ENCODE measurements at places on chromosomes 4 and X. TPM values are rescaled to one million over a fixed set of nuclear protein-coding genes. Genes with fewer than 3 reads are reported as not detected.
A peak's percentile ranks its signal among the peaks of the same experiment; 100 is the strongest.

SSX3 gene
- not detected for polyA plus RNA-seq

ARMCX2 gene
- 62.0 TPM for polyA plus RNA-seq

KLHL13 gene
- polyA plus RNA-seq: 3.9 TPM

ERCC6L gene
- not detected for polyA plus RNA-seq

HGFAC gene
- polyA plus RNA-seq: 0.64 TPM

ZFP42 gene
- not detected for polyA plus RNA-seq

DNA sequence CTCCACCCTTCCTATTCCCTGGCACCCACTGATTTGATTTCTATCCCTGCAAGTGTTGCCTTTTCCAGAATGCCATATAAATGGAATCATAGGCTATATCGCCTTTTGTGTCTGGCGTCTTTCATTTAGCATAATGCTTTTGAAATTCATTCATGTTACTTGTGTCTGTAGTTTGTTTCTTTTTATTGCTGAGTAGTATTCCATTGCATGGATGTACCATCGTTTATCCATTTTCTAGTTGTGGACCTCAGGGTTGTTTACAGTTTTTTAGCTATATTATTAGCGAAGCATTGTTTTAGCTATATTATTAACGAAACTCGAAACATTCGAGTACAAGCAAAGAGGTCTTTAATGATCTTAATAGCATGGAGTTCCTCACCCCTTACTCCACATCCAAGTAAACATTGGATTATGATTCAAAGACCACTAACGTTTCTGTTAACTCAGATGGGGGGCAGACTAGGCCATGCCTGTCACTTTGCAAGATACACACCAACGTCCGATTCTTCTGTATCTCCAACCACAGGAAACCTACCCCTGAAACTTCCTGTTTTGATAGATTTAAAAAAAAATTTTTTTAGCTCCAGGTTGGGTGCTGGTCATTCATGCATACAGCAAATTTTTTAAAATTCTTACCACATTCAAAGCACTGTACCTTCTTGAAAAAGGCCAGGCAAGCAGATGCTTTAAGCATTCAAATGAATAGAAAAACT lies 1.1 kb downstream of the DCK start:
- DNase-seq: no peak
- H3K4me3 ChIP-seq: no peak overlapping the region
- peaks cover 43% of the 10 kb centered on the region for H3K4me1 ChIP-seq
- H3K27ac ChIP-seq: no peak overlapping the region
- H3K27me3 ChIP-seq: no peaks in the 10 kb centered on the region
- no peaks in the 10 kb centered on the region for H3K36me3 ChIP-seq

DNA sequence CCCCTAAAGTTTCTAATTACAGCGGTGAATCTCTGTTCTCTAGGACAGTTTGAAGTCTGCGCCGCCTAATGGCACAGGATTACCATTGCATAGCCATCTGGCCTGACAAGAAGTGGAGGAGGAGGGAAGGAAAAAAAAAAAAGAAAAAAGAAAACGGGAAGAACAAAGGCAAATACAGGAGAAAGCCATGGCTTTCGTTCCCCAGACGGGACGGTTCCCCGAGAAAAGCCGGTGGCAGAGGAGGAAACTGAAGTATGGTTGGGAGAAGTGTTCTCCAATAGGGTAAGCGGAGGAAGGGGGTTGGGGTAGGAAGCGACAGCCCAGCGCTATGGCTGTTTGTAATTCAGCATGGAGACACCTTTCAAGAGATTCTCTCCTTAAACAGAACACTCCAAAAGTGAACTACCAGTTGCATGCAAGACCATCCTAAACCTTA lies 80.8 kb downstream of the HMGN5 start:
- peaks cover 11% of the 10 kb centered on the region for H3K27me3 ChIP-seq
- H3K4me1 ChIP-seq: peaks cover 8% of the 10 kb centered on the region
- H3K4me3 ChIP-seq: no peak overlapping the region
- no peaks in the 10 kb centered on the region for H3K36me3 ChIP-seq
- DNase-seq: peak; percentile 46
- H3K27ac ChIP-seq: no peak overlapping the region

- no peak overlapping the region for H3K27ac ChIP-seq
- no peak for DNase-seq
- H3K27me3 ChIP-seq: no peaks in the 10 kb centered on the region
These were observed 641.1 kb upstream of the ATOH1 start for GRCh38 chr4:93187466-93187865.

- no peak overlapping the region for H3K27ac ChIP-seq
- H3K4me3 ChIP-seq: no peak overlapping the region
- peaks cover 5% of the 10 kb centered on the region for H3K27me3 ChIP-seq
These were observed 9.0 kb upstream of the MAGEA8 start for GRCh38 chrX:149871940-149872339.

- no peak for DNase-seq
- no peak overlapping the region for H3K27ac ChIP-seq
- no peaks in the 10 kb centered on the region for H3K27me3 ChIP-seq
- no peaks in the 10 kb centered on the region for H3K4me1 ChIP-seq
- no peak overlapping the region for H3K4me3 ChIP-seq
These were observed 298.6 kb downstream of the DHX15 start for GRCh38 chr4:24285759-24286158.

- no peak for DNase-seq
- H3K4me1 ChIP-seq: peaks cover 8% of the 10 kb centered on the region
- H3K36me3 ChIP-seq: no peaks in the 10 kb centered on the region
- no peak overlapping the region for H3K4me3 ChIP-seq
- no peaks in the 10 kb centered on the region for H3K27me3 ChIP-seq
These were observed 169.8 kb downstream of the SCFD2 start for GRCh38 chr4:53195815-53196661.

DNA sequence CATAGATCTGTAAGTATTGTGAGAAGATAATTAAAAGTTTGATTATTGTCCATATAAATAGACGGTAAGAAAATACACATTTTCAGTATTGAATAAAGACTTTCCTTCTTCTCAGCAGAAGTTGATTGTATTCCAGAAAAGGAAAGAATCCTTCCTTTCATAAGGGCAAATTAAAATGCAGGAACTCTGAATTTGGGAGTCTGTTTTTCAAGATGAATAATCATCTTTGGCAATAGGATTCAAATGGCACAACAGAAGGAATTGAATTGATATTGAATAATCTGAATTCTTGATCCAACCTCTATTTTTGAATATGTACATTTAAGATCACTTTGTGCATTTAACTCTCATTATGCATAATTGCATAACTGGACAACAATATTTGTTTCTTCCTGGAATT lies 149.3 kb downstream of the DMD start:
- H3K4me1 ChIP-seq: no peaks in the 10 kb centered on the region
- no peak for DNase-seq
- no peaks in the 10 kb centered on the region for H3K36me3 ChIP-seq
- H3K4me3 ChIP-seq: no peak overlapping the region

DNA sequence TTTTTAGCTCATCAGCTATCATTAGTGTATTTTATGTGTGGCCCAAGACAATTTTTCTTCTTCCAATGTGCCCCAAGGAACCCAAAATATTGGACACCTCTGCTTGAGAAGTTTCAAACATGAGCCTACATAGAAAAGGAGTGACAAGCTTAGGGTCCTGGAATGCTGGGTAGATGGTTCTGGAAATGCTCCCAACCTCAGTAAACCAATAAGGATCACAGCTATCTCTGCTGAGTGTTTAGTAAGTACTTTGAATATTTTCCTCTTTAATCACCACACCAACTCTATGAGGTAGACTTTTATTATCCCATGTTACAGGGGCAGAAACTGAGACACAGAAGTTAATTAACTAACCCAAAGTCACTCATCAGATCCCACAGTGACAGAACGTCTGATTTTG lies 164.9 kb upstream of the KLF3 start:
- H3K4me3 ChIP-seq: no peak overlapping the region
- H3K27ac ChIP-seq: no peak overlapping the region
- DNase-seq: no peak

- H3K36me3 ChIP-seq: no peaks in the 10 kb centered on the region
- H3K4me1 ChIP-seq: no peaks in the 10 kb centered on the region
- H3K27ac ChIP-seq: no peak overlapping the region
- H3K4me3 ChIP-seq: no peak overlapping the region
- DNase-seq: no peak
These were observed 12.2 kb downstream of the SPOCK3 start for GRCh38 chr4:167222099-167222498.

GRCh38 chrX:114582264-114582632 lies 1.6 kb upstream of the HTR2C start:
- no peak overlapping the region for H3K4me3 ChIP-seq
- H3K36me3 ChIP-seq: no peaks in the 10 kb centered on the region

DNA sequence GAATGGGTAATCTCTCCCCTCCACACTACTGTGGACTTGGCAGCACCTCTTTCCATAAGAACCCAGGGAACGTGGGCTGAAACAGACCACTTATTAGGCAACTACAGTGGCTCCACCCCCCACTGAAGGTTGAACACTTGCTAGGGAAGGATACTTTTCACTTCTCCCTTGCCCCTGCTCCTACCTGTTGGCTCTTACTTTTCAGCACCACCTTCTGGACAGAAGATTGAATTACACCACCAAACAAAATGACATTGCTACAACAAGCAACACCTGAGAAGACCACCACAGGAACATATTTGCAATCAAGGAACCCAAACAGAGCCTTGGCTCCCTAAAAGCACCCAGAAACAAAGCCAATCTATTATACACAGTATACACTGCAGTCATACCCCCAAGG lies 132.1 kb upstream of the CXCL13 start:
- H3K36me3 ChIP-seq: no peaks in the 10 kb centered on the region
- no peak overlapping the region for H3K27ac ChIP-seq
- no peaks in the 10 kb centered on the region for H3K27me3 ChIP-seq
- H3K4me1 ChIP-seq: no peaks in the 10 kb centered on the region
- no peak overlapping the region for H3K4me3 ChIP-seq
- DNase-seq: no peak

DNA sequence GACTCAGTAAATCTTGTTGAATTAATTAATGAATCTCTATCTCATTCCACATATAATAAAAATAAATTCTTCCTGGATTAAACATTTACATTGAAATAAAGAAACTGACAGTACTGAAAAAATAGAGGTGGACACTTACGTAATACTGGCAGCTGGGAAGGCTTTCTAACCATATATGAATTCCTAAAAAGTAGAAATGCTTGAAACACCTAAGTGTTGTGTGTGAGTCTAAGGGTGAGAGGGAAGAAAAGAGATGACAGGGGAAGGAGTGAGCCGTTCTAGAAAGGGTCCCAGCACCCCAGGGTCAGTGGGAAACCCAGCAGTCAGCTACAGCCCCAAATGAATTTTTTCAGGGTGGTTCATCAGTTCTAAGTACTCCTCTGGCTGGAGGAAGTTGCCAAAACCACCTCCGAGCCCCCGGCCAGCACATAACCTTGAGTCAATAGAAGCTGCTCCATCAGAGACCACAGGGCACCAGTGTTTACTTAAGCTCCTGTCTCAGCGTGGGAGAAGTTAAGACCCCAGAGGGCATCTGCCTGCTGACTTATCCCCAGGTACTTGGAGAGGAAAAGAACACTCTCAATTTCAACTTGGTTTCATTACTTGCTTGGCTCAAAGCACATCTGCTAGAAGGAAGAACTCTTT lies 18.3 kb downstream of the GAB3 start:
- H3K36me3 ChIP-seq: no peaks in the 10 kb centered on the region
- H3K4me3 ChIP-seq: no peak overlapping the region
- peaks cover 59% of the 10 kb centered on the region for H3K4me1 ChIP-seq
- no peak overlapping the region for H3K27ac ChIP-seq

DNA sequence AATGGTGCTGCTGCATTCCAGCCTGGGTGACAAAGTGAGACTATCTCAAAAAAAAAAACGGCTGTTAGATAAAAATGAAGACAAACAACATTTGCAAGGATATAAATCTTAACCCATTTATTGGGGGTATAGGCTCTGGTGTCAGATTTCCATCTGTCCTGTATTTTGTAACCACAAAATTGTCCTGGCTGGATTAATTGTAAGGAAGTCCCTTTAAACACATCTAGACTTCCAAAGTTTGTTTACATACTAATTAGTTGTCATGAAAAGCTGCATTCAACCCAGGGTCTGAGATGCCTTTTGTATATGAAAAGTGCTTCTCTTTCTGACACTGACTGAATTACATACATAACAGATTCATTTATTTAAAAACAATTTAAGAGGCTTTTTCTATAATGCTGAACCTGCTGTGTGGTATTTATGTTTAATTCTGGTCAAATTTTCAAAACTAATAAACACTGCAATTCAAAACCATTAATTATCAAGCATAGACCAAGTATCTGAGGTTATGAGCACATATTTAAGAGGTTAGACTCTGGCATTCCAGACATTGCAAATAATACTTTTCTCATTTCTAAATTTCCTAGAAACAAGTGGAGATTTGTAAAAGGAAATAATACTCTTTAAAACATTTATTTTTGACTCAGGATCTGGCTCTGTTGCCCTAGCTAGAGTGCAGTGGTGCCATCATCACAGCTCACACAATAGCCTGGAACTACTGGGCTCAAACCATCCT lies 17.5 kb upstream of the UGDH start:
- H3K27ac ChIP-seq: no peak overlapping the region
- H3K4me3 ChIP-seq: no peak overlapping the region
- DNase-seq: no peak
- peaks cover 17% of the 10 kb centered on the region for H3K4me1 ChIP-seq
- no peaks in the 10 kb centered on the region for H3K27me3 ChIP-seq
- no peaks in the 10 kb centered on the region for H3K36me3 ChIP-seq

GRCh38 chrX:4268676-4269075 lies 555.2 kb upstream of the PRKX start:
- DNase-seq: no peak
- no peak overlapping the region for H3K27ac ChIP-seq
- H3K4me1 ChIP-seq: no peaks in the 10 kb centered on the region
- H3K27me3 ChIP-seq: no peaks in the 10 kb centered on the region
- no peak overlapping the region for H3K4me3 ChIP-seq
- H3K36me3 ChIP-seq: no peaks in the 10 kb centered on the region

GRCh38 chr4:76989391-76990061 lies 40.0 kb downstream of the SEPTIN11 start:
- no peak overlapping the region for H3K4me3 ChIP-seq
- no peaks in the 10 kb centered on the region for H3K36me3 ChIP-seq
- no peak overlapping the region for H3K27ac ChIP-seq
- peaks cover 8% of the 10 kb centered on the region for H3K4me1 ChIP-seq
- no peak for DNase-seq

- peaks cover 9% of the 10 kb centered on the region for H3K27me3 ChIP-seq
- no peaks in the 10 kb centered on the region for H3K36me3 ChIP-seq
- no peak for DNase-seq
- no peaks in the 10 kb centered on the region for H3K4me1 ChIP-seq
- peak overlapping the region; percentile 61 for H3K4me3 ChIP-seq
- H3K27ac ChIP-seq: no peak overlapping the region
These were observed 43.2 kb upstream of the TMSB15B start for GRCh38 chrX:103919270-103919637.
